ENCODE measurements at places on chromosomes 2 and 18.

DNA sequence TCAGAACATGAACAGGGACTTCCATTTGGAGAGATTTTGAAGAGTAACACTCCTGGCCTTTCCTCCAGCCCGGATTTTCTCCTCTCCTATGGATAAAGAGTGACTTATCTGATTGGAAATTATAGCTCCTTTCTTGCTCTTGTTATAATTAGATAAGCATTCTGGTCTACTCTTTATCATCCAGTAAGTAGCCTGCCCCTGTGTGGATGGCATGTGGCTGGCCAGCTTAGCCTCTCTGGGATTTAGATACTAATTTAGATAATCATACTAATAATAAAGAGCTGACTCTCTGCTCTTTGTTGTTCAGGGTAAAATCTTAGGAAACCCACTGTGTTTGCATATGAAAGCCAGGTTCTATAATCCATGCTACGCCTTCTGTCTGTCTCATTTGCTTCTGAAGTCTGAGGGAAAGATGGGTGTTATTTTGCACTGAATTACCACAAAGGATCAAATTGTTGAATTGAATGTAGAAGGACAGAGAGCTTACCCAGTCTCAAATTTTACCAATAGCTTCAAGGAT is 438.8 kb downstream of the SPAG16 start:
- no peak for DNase-seq

DNA sequence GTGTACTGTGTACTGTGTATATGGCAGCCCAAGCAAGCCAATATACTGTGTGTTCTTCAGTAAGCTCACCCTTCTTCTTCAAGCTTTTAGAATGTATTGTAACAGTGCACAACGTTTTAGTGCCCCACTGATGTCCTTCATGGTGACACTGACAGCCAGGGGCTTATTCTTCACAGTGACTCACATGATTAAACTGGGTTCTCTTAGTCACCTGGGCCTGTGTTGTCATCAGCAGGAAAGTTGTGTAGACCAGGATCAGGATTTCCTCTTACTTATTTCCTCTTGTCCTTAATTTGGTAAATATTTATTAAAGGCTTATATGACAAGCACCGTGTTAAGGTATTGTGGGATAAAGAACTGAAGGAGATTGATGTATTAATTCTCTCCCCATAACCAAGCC is 67.9 kb upstream of the THOC1 start:
- DNase-seq: no peak

DNA sequence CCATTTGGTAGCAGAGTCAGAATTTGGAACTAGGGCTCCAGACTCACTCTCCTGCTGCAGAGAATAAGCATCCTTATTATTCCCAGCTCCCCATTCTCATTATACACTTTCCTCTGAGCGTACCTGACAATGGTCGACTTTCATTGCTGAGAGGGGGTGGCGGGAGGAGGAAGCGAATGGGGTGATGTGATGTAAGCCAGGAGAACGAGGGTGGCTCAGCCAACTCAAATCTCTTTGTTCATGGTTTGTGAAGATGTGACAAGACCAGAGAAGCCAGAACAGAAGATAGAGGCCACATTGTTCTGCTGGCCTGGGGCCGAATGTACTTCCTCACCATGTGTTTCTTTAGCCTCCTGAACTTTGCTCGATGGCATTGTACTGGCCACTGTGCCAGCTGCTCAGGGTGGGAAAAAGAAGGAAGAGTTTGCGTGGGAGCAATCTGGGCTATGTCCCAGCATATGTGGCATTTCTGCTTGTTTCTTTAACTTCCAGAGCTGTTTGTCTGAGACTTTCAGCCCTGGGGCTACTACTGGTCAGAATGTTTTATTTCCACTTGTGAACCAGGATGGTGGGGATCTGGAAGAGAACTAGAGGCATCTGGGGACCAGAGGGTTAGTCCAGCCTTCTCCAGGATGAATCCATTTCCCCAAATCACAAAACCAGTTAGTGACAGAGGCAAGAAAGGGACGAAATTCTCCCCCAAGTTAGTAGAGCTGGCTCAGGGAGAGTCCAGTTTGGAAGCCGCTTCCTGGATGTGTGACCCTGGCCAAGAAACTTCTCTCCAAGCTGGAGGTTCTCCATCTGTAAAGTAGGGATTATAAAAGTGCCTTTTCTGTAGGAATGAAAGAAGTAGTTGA is 62.6 kb downstream of the MOGAT1 start:
- DNase-seq: no peak

- DNase-seq: no peak
Measured at GRCh38 chr2:100137318-100137717, 5.1 kb downstream of the AFF3 start.

DNA sequence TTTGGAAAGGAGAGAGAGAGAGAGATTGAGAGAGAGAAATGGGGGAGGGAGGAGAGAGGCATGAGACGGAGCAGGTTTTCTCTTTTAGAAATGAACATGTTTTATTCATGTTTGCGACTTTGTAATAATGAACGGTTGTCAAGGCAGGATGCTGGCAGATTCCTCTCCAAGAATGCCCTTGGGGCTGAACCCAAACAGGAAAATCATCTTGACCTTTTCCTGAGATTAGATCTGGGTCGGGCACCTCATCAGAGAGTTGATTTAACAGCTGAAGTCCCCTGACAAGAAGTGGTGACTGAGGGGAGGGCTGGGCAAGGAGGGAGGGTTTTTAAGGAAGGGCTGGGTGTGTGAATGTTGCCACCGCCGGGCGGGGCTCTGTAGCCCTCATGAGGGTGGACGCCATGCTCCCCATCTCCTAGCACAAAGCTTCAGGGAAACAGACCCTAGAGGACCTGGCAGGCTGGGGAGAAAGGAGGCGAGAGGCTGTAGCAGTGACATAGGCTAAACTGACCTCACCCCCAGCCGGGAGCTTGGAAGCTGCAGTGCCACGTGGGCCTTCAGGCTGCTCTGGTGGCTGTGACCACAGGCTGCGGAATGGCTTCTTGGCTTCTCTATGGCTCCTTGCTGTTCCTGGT is 60.0 kb downstream of the LIPG start:
- DNase-seq: no peak

GRCh38 chr2:54669677-54670484 is 53.6 kb upstream of the EML6 start:
- no peak for DNase-seq
